ENCODE measurements at places on chromosomes 12 and 14. TPM values are rescaled to one million over a fixed set of nuclear protein-coding genes. Genes with fewer than 3 reads are reported as not detected.

- H3K27me3 ChIP-seq: no peaks in the 10 kb centered on the region
- H3K27ac ChIP-seq: no peak overlapping the region
- H3K4me1 ChIP-seq: peaks cover 24% of the 10 kb centered on the region
Measured at GRCh38 chr12:93502802-93503623, 35.7 kb downstream of the MRPL42 start.

- peaks cover 67% of the 10 kb centered on the region for H3K4me1 ChIP-seq
- peak overlapping the region; percentile 91 for H3K27ac ChIP-seq
- peak overlapping the region; percentile 15 for H3K4me3 ChIP-seq
- DNase-seq: peak; percentile 82
Measured at GRCh38 chr12:12384571-12385340, 27.9 kb downstream of the BORCS5 start.

GRCh38 chr12:28868414-28868813 is 280.7 kb upstream of the FAR2 start:
- no peaks in the 10 kb centered on the region for H3K4me1 ChIP-seq
- no peak for DNase-seq
- H3K27ac ChIP-seq: no peak overlapping the region
- peaks cover 3% of the 10 kb centered on the region for H3K27me3 ChIP-seq
- H3K36me3 ChIP-seq: no peaks in the 10 kb centered on the region

DNA sequence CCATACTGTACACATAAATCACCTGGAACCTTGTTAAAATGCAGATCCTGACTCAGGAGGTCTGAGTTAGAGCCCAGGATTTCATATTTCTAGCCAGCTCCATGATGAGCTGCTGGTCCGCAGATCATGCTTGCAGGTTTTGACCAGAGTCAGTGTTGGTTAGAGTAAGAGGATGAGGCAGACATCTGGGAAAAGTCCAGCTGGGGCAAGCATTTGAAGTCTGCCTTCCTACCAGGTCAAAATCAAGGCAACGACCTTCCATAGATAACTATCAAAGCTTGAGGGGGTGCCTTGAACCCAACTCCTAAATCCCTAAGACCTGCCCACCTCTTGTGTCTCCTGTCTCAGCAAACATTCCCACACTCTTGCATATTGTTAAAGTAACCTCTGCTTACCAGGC is 9.2 kb downstream of the OAS2 start:
- H3K4me3 ChIP-seq: no peak overlapping the region
- no peak for DNase-seq
- H3K27ac ChIP-seq: peak overlapping the region; percentile 59

Gene RTL1
- not detected for total RNA-seq

Gene GLIPR1L1
- not detected for total RNA-seq

Gene TMEM229B
- 24.3 TPM for total RNA-seq

Gene WASHC4
- 43.3 TPM for total RNA-seq

Gene DPF3
- total RNA-seq: 6.6 TPM
